ENCODE measurements at places on chromosomes 6 and 20.

GRCh38 chr6:46918806-46919205 lies 2.9 kb downstream of the ADGRF5 start:
- DNase-seq: no peak

GRCh38 chr6:137160763-137161162 lies 12.7 kb downstream of the IL22RA2 start:
- no peak for DNase-seq

- no peak for DNase-seq
Measured at GRCh38 chr20:35629427-35630145, 14.0 kb downstream of the SPAG4 start.

DNA sequence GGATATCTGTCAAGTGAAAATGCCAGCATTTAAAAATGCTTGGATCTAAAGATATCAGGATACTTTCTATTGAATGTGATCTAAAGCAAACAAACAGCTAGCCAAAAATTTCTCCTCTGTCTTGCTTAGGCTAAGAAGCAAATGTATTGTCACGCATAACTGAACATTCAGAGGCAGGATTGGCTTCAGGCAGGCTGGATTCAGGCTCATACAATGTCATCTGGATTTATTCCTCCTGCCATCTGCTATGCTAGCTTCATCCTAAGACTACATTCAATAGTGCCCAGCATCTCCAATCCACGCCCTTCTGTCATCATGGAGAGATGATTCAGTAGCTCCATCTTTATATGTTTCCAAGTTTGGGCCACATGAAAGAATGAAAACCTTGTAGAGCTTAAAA lies 27.1 kb downstream of the PFDN4 start:
- DNase-seq: no peak

DNA sequence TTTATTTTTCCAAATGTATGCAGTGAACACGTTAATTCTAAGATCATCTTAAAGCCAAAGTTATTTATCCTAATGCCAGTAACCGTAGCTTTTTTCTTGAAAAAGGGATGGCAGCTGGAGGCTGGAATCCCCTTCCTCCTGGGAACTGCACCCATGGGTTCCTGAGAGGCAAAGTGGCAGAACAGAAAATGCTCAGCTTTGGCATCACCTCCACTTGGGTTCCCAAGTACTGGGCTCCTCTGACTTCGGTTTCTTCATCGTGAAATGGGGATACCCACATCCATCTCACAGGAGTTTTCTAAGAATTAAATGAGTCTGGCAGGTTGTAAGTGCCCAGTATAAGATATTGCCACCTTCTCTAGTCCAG lies 6.2 kb upstream of the DDX43 start:
- peak; percentile 36 for DNase-seq

DNA sequence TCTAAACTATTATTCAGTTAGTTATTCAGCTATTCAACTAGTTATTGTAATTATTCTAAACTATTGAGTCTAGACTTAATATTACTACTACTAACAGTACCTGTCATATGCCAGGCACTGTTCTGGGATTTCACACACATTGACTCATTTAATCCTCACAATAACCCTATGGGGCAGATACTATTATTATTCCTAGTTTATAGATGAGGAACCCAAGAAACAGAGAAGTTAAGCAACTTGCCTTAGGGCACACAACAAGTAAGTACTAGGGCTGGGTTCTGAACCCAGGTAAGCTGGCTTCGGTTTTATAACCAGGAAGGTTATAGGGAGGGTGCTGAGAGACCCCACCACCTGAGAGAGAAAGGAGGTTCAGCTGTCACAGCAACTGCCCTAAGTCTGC lies 7.8 kb downstream of the TEAD3 start:
- no peak for DNase-seq

DNA sequence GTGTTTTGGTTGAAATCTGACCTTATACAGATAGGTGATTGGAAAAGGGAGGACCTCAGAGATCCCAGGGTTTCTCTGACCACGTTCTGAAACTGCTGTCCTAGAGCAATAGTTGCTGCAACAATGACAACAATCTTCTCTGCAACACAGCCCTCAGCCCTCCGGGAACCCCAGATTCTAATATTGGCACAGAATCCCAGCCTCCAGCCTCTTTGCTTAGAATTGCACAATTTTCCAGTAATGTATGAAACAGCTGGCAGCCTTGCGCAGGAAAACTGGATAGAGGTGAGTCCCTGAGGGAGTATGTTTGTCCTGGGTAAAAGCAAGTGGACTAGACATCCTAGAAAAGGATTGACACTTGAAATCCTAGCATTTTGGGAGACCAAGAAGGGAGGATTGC lies 30.4 kb upstream of the PNRC1 start:
- DNase-seq: no peak

GRCh38 chr6:105994118-105994590 lies 92.0 kb upstream of the PRDM1 start:
- DNase-seq: no peak

Data from HTR-8/SVneo (cell line).